ENCODE measurements at places on chromosomes 2 and 18. TPM values are rescaled to one million over a fixed set of nuclear protein-coding genes. Genes with fewer than 3 reads are reported as not detected.
A peak's percentile ranks its signal among the peaks of the same experiment; 100 is the strongest.

NAT8 gene
- total RNA-seq = not detected

SIX2 gene
- total RNA-seq = 3.1 TPM

GRCh38 chr2:191931329-191931728, 84.4 kb upstream of the CAVIN2 start:
- DNase-seq = no peak

- peak; percentile 77 for DNase-seq
Measured at GRCh38 chr2:40281021-40281940, 170.6 kb downstream of the SLC8A1 start.

DNA sequence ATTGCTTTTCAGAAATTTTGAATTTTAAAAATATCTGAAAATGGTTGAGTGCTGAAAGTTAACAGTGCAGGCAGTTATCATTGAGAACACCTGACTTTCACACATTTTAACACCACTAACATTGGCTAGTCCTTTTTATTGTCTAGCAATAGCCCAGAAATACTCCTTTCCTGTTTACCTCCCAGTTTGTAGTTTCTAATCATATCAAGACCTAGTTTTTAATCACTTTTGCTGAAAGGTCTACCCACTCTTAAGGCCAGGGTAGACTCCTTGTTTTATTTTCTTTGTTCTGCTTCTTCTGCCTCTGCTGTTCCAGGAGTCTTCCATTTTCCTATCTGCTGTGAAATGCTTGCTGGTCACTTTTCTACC, 72.1 kb downstream of the UBE2E3 start:
- no peak for DNase-seq

All from epithelial cell of proximal tubule (primary cell).